ENCODE measurements at places on chromosomes 2 and 18.

DNA sequence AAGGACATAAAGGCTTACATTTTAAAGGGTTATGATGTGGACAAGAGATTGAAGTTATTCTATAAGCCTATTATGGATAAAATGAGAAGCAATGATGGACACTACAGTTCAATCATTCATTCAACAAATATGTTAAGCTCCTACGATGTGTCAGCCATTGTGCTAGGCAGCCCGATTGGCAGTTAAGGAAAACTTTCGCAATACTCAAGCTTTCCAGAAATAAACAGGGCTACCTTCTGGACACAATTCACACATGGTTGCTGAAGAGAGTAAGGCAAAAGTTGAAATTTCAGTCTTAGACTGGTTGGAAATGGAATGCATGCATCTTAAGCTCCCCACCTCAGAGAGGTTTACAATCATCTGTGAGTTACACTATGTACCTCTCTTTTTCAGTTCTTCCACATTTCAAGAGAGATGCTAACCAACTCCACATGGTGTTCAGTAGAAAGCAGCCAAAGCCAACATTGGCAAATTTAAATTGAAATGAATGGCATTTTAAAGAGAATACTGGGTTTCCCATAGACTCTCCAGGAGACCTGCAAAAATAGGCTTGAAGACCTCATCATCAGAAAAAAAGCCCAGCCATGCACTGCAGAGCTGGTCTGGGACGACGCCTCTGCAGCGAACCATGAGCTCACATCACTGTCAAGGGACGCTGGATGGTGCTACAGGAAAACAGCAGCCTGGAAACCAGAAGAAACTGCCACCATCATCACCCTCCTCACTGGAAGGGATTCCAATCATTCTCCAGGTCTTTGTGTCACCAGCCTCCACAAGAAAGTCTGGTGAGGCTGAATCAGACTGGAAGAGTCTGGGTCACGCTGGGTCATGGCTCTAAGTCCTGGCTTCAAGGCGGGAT is 276.3 kb downstream of the AFF3 start:
- DNase-seq: no peak

GRCh38 chr2:125095826-125096225 is 1070.7 kb downstream of the CNTNAP5 start:
- DNase-seq: no peak

DNA sequence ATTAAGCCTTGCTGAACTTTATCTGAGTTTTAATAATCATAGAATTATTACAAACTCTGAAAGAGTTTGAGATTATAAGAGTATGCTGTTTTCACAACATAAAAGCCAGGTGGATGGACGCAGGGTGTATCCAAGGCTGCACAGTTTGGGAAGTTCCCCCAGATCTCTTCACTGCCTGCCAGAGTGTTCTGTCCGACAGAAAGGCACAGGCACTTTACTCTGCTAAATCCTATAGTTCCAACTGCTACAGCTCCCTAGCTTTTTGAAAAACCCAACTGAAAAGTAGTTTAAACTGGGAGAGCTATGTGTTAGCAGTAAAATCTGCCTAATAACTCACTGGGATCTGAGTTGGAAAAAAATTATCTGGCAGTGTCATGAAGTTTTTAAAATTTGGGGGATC is 38.0 kb downstream of the MFSD6 start:
- DNase-seq: no peak

- DNase-seq: no peak
Measured at GRCh38 chr18:23359421-23359820, 93.7 kb upstream of the RIOK3 start.

DNA sequence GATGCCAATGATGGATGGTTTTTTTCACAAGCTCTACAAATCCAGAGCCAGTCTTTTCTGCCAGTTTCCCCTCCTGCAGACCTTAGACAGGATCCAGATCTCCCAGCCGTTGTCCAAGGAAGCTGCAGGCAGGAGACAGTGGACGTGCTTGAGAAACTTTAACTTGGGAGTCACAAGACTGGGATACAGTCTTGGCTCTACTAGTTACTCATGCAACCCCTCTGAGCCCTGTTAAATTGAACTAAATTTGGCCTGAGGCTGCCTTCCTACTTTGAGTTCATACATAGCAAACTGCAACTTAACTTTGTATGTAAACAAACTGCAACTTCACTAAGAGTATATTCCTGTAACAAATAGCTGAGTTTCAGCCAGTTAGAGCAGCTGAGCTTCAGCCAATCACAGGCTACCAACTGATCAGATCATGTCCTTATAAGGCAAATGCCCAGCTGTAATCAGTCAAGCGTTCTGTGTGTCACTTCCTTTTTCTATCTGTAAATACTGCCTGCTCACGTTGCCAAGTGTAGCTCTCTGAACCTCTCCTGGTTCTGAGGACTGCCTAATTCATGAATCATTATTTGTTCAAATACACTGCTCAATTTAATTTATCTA is 140.9 kb downstream of the CAPN13 start:
- no peak for DNase-seq

DNA sequence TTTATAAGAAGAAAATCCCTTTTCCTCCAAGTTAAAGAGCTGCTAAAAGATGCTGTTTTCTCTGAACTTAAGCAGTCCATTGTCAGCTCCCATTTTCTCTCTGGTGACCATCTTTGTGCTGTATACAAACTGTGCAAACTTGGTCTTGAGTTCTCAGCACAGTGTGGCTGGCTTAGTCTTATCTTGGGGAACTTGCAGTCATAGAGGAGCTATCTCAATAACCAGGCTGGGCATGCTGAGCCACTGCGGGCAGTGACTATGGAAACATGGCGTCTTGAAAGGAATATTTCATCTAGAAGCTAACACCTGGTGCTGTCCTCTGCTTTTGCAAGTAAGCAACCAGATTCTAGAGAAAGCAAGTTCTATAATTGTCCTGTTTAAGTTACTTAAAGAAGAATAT is 1334.4 kb upstream of the CELF4 start:
- DNase-seq: no peak

DNA sequence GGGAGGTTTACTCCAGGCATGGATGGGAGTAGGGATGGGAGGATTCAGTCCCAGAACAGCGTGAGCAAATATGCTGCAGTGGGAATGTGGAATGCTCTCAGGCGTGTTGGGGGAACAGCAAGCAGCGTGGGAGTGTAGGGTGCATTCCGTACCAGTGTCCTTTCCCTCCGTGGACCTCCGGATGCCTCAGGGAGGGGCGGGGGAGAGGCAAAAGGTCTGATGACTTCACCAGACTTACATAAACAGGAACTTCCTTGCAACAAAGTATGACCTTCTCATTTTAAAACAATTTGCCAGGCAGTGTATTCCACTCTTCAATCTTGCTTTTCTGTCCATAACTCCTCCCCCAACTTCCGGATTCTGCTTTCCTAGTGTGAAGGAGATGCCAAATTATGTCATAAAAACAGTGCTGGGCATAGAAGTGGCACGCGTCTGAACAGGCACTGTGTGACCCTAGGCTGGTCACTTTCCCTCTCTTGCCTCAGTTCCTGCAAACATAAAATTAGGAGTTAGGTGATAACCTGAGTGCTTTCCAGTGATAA is 36.9 kb downstream of the RPL37A start:
- no peak for DNase-seq

GRCh38 chr18:31325051-31325450 is 7.1 kb downstream of the DSG1 start:
- DNase-seq: no peak

DNA sequence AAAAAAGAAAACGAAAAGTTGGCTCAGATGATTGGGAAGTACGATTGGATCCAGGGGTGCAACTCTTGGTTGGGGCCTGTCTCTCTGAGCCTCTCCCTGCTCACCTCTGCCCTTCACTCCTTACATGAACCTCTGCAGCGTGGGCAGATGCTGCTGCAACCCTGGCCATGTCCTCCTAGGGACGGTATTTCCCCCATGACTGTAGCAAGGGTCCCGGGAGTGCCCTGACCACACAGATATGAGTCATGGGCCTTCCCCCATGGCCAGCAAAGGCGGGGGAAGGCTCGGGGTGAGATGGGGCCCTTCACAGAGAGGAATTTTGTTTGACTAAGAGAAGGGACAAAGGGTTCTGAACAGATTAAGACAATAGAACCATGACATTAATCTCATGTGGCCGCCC is 129.0 kb downstream of the NCK2 start:
- DNase-seq: peak; percentile 45

- DNase-seq: no peak
Measured at GRCh38 chr2:12715258-12716031, 1.3 kb upstream of the TRIB2 start.

- no peak for DNase-seq
Measured at GRCh38 chr2:45930396-45930792, 278.9 kb downstream of the PRKCE start.

DNA sequence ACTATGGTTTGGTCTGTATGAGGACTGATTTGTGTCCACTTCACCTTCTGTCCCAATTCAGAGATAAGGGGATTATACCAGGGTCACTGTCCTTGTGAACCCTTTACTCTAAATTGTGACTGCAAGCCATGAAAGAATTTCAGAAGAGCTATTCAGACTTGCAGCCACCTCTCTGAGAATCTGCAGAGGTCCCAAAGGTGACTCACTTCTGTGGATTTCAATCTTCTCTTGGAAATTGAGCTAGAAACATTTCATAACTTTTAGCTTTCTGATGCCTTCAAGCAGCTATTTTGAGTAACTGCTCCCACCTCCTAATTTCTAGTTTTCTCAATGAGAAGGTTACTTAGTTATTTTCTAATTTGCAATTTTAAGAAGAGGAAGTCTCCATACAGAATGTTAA is 1242.4 kb upstream of the ACVR2A start:
- no peak for DNase-seq

DNA sequence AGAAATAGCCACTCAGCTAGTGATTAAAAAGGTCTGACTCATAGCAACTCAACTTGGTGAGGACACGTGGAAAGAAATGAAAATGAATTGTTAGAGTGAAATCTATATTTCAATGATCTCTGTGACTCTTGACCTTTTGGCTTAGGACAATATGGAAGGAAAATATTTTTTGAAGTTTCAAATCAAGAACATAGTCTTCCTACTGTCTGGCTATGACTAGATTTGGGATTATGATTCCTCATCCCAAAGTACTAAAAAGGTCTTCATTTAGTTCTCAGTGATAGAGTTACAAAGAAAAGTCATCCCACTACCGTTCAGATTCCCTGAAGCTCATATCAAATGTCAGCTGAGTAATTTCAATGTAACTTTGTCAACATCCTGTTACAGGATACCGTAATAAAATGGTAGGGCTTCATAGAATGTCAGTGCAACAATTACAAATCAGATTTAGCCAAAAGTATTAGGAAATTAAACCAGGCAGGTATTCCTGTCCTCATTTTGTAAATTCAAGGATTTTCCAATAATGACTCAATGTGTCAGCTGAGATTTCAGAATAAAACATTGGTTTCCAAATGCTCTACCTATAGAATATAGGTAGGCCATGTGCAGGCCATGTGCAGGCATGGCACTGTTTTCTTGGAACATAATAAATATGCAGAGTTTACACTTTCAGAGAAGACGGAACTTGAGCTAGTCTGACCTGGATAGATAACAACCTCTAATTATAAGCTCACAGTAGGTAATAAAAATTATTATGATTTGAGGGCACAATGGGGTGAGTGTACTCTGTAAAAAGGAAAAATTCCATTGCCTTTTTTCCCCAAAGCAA is 36.0 kb downstream of the ANKRD29 start:
- DNase-seq: no peak

- no peak for DNase-seq
Measured at GRCh38 chr2:203797276-203797675, 70.3 kb upstream of the CTLA4 start.
